H7 (cell line): ENCODE measurements at places on chromosomes 12 and 14.

GRCh38 chr12:46354802-46355199, 17.8 kb downstream of the SLC38A2 start:
- DNase-seq: no peak

GRCh38 chr12:19012965-19013364, 116.6 kb upstream of the PLEKHA5 start:
- DNase-seq: no peak

GRCh38 chr12:18908191-18908590, 170.3 kb downstream of the CAPZA3 start:
- no peak for DNase-seq

DNA sequence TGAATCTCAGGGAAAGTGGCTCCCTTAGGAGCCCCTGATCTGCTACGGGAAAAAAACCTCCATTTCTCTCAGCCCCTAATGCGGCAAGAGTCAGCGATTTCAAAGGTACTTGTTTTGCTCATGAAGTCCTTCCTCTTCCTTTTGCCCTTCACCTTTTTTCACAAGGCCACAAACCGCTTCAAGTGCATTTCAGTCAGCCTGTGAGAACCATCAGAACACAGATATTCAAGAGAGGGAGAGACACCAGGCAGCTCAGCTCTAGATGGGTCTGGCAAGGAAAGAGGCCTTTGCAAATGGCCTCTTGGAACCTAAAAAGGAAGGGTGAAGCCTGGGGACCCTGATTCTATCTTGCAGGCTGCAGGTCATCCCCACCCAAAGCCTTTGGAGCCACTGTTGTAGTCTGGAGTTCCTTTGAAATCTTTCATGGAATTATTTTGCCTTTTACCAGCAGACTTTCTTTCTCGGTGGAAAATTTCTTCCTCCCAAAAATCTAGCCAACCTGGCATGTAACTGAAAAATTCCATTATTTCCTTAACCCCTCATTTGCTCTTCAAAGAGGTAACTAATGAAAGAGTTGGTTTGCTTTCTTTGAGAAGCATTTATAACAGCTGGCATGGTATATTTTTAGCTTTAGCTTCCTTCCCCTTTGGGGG, 145.0 kb downstream of the SAMD4A start:
- DNase-seq: no peak

GRCh38 chr12:115710104-115710564, 567.4 kb downstream of the MED13L start:
- DNase-seq: no peak

DNA sequence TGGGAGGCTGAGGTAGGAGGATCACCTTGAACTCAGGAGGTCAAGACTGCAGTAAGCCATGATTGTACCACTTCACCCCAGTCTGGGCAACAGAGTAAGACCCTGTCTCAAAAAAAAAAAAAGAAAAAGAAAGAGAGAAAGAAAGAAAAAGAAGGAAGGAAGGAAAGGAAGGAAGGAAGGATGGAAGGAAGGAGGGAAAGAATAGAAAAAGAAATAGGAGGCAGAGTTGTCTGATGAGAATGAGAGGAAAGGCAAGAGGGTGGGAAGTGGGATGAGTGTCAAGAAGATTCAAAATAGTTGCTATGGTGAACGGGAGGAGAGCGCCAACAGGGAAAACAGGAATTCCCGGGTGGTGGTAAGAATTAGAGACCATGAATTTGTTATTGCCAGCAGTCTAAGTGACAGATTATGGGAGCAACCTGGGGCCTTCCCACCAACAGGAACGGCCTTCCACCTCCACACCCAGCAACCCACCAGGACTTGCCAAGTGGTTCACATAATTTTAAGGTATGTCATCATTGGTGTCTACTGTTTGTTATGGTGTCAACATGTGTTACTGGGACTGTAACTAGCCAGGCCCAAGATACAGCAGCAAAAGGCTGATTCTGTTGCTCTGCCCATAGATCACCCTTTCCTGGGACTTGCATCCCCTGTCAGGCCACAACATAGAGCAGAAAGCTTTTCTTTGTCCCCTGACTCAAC, 36.1 kb upstream of the C12orf76 start:
- DNase-seq: no peak

DNA sequence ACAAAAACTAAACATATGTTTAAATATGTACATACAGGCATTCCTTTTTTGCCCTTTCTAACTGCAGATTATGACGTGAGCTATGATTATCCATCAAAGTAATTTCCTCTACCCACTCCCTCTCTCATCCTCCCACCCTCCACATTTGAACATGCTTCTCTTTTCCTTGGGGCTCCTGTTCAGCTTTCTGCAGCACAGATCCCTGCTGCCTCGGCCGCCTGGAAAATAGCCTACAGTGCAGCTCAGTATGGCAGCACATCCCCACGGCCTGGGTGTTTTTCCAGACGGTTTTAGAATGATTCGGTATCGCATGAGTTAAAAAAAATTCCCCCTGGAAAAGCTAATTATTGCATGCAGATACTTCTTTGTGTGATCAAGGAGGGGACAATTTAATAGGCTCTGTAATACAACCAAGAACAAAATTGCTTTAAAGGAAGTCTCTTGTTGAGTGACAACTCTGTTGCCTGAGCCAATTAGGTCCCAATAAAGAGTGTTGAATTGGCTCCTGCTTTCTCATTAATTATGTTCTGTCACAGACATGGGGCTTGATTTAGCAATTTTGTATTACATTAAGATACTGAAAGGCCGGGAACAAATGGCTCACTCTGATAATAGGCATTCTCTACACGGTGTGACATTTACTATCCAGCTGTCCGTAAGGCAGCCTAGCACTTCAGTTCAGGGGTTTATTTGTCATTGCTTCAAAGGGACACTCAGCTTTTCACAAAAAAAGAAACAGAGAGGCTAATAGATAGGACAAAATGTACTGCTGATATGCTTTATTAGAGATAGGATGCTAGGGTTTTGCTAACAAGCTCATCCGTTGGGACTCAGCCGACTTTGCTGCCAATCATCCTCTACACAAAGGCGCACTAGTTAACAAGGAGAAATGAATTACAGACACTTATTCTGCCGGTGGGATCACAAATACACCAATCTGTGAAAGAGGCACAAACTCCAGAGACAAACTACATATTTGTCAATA, 285.8 kb upstream of the G2E3 start:
- no peak for DNase-seq

DNA sequence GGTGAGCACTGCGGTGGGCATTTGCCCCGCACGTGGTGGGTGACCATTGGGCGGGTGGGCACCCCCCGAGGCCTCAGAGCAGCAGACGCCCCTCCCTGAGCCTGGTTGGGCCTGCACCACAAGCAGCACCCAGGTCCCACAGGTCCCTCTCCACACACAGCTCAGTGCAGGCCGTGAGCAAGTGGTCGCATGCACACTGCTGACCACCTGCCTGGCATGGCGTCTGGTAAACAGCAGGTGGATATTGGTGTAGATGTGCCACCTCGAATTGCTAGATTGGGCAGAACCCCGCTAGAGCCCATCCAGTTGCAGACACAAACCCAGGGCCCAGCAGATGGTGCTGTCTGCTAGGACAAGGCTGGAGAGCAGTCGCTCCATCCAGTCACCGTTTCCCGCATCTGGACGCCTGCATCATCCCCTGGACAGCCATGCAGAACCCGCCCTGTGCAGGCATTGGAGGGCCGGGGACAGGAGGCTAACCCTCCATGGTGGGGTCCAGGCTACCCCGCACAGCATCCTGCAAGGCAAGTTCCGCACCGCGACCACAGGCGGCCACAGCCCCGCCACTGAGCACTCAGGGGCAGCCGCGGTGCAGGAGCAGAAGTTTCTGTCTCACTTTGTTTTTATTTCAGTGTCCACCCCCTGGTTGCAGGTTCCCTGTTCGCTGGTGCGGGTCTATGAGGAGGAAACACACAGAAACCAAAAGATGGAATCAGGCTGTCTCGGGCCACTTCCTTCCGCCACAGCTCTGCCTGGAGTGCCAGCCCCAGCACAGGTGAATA, 45.6 kb upstream of the RIMBP2 start:
- peak; percentile 90 for DNase-seq

GRCh38 chr12:13198876-13199275, 2.4 kb downstream of the EMP1 start:
- no peak for DNase-seq

GRCh38 chr14:86237733-86238132, 707.8 kb downstream of the FLRT2 start:
- peak; percentile 5 for DNase-seq

DNA sequence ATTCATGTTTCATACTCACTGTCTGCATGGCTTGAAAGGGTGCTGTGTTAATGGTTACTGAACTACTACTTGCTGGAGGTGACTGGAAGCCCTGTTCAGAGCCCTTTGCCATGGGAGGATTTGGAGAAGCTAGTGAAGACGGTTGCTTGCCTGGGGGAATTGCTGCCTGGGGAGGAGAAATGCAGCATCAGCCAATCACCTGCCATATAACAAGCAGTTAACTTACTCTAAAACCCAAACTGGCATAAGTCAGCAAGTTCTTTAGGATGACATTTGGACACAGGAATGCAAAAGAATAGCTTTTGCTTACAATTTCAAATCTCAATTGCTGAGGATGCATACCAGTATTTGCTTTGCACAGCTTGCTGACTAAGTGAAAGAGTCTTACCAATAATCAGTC, 23.4 kb upstream of the IPO8 start:
- DNase-seq: no peak

DNA sequence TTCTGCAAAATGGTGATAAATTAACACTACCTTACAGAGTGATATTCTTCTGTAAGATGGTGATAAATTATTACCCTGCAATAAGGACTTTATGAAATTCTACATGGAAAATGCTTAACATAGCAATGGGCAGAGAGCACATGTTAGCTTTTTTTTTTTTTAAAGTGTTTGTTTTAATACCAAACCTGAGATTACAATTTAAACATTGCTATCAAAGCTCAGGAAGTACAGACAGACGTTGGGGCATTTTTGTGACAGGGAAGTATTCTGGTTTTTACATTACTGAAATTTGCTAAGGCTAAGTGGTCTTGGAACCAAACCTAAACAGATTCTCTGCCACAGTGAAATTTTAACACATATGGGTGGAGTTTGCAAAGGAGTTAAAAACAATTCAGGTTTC, 133.1 kb downstream of the FGD4 start:
- no peak for DNase-seq

GRCh38 chr12:69471667-69472385, 1.6 kb downstream of the FRS2 start:
- DNase-seq: no peak

DNA sequence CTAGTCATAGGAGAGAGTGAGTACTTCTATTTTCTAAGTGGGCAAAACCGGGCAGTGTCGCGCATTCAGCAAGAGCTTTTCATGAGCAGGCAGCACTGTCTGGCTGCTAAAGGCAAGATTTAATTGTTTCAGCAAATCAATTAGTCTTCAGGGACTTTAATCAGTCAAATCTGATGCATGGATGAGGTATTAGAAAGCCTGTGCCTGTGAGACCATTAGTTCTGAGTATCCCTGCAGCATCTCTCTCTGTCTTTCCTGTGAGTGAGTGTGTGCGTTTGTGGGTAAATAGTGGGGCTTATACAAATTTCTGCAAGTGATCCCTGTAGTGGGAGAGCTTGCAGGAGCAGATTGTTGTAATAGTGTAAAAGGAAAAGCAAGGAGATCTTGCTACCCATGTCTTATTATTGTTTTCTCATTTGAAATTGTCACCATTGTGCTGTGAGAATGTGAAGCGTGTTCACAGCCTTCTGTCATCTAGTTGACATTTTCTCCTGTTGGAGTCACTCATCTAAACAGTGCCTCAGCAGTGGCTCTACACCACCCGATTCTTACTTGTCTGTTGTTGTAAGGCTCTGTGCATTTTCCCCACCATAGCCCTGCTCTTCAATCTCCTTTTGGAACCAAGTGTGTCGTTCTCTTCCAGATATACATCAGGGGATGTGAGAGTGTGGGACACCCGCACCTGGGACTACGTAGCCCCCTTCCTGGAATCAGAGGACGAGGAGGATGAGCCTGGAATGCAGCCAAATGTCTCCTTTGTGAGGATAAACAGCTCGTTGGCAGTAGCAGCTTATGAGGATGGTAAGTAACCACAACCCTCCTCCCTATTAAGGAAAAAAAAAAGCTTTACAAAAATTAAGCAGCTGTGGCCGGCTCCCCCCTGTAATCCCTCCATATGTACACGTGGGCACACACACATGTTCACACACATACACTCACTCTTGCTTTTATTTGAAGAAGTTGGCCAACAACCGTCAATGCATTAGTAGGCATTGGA, 53.6 kb downstream of the FBXW8 start:
- no peak for DNase-seq

GRCh38 chr12:129941618-129942017, 37.8 kb upstream of the TMEM132D start:
- DNase-seq: no peak

- no peak for DNase-seq
Observed at GRCh38 chr14:90555126-90556011, 158.5 kb downstream of the CALM1 start.

GRCh38 chr12:107461222-107461975, 224.2 kb upstream of the PWP1 start:
- no peak for DNase-seq

DNA sequence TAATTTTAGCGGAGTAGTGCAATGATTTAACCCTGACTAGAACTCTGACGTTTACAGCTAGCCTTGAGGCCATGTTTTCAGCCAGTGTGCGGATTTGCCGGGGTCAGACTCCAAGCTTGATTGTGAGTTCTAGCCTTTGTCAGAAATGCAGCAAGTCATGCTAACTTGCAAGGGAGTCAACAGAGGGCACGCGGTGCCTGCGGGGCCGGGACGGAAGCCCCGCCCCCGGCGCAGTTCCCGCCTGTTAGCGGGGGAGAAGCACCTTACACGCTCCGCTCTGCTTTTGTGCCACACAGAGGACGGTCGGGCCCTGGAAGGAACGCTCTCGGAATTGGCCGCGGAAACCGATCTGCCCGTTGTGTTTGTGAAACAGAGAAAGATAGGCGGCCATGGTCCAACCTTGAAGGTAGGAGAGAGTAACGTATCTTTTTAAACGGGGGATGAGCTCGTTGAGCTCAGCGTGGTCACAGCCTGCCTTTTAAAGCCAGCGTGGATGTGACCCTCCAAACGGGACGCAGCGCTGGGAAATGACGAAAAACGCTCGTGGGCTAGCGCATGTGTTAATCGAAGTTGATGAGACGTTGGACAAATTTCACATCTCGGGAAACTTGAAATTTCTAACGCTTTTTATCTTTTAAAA, 14.8 kb upstream of the EID3 start:
- DNase-seq: peak; percentile 92

GRCh38 chr12:92568691-92569090, 134.1 kb upstream of the PLEKHG7 start:
- no peak for DNase-seq

GRCh38 chr14:42624980-42625761, 1018.5 kb downstream of the LRFN5 start:
- no peak for DNase-seq
